GM12891 (cell line): ENCODE measurements at places on chromosomes 3 and 15.

DNA sequence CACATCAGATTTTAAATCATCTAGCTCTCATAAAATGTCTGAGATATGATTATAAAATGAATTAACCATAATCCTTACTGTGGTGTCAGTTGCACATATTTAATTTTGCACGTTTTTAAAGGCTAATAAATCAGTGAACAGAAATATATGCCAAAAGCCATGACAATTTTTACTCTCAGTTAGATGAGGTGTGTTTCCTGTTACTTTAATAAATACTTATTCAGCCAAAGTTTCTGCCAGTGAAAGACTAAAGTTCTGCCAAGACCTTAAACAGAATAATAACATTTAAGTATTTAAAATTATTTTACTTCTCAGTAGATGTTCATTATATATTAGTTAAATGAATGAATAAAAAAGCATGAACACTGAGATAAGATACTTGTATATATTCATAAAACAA, 1150.1 kb downstream of the NAALADL2 start:
- no peak for DNase-seq

DNA sequence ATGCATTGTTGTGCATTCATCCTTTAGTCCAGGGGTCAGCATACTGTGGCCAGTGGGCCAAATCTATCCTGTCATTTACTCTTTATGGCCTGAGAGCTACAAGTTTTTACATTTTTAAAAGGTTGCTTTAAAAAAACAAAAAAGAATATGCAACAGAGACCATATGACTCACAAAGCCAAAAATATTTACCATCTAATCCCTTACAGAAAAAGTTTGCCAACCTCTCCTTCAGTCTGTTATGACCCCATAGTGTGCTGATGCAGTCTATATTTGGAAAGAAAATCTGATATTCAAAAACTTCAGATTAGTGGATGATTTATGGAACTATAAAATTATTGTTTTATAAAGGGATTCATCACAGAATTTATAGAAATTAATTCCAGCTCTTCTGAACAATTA, 237.5 kb upstream of the IL12A start:
- DNase-seq, result no peak

DNA sequence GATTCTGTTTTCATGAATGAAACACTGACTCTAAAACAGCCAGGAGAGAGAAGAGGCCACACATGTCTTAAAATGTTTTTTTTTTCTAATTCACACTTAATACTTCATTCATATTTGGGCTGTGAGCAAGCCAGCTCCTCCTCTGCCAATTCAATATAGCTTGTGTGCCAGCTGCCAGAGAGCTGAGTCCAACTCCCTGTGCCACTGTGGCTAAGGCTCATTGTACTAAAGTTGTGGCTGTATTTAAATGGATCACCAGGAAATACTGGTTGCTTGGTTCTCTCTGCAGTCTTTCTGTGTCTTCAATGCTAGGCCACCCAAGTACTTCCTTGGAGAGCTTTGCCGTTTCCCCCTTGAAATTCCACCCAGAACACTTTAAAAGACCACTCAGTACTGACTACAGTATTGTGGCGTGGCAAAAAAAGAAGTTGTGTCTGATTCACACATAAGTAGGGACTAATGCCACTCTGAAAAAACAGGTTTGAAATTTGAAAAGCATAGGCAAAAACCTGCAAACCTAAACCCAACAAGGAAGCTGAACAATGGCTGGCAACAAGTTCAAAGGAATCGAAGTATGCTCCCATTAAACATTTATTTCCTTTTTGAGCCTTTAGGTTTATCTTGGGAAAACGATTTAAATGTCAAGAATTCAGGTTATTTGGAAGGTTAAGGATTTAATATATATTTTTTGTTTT, 524.7 kb downstream of the DIPK2A start:
- DNase-seq, result no peak

GRCh38 chr3:155639462-155640055, 105.3 kb downstream of the PLCH1 start:
- DNase-seq, result no peak

- DNase-seq, result no peak
These were observed 57.2 kb downstream of the ITGB5 start for GRCh38 chr3:124829819-124830554.

DNA sequence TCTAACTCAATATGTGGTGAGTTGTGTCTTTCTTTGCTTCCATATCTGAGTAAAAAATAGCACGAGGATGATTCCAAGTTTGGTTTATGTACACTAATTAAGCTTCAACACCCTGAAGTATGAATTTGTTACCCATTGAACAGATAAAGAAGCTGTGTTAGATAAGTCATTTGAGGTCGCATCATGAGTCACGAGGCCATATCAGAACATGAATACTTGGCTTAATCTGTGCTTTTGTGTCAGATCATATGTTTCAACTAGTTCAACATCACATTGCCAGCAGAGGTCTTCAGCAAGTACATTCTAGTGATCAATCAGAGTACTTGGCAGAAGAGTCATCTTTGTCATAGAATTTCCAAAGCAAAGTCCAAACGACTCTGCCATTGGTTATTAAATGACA, 26.3 kb upstream of the MITF start:
- no peak for DNase-seq

- DNase-seq, result no peak
These were observed 30.9 kb downstream of the KY start for GRCh38 chr3:134619884-134620445.

- no peak for DNase-seq
These were observed 30.1 kb downstream of the BOC start for GRCh38 chr3:113241292-113242095.

DNA sequence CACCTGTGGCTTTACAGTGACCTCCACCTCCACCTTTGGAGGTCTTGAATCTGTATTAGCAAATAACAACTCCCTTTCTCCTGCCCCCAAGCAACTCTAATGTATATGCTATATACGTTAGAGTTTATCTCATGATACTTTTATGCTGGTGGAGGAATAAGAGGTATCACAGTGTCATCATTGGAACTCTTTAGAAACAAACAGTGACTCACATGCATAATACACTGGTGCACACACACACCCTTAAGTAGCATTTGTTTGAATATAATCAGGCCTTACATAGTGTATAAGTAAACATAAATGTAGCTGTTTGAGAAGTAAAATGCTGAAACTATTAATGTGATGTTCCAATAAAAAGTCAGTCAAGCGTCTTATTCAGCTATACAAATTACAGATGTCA, 280.2 kb upstream of the C2CD4B start:
- no peak for DNase-seq

DNA sequence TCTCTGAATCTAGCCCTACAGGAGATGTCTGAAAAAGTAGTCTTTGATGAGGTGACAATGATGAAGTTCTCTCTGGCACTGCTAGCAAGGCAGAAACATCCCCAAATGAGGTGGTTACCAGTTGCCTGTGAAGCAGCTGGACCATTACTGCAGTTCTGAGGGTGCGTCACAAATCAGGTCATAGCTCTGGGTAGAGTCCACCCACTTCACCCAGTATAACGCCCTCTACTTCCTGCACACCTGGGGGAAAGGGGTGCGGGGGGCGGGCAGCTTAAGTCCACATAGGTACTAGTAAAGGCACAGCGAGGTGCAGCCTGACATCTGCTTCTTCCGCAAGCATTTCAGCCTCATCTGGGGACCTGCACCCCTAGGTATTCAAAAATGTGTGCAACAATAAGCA, 13.4 kb upstream of the SATB1 start:
- no peak for DNase-seq

- DNase-seq, result no peak
These were observed 120.5 kb downstream of the BBX start for GRCh38 chr3:107643038-107643883.

- no peak for DNase-seq
These were observed 545.3 kb downstream of the GBE1 start for GRCh38 chr3:81216192-81216591.

DNA sequence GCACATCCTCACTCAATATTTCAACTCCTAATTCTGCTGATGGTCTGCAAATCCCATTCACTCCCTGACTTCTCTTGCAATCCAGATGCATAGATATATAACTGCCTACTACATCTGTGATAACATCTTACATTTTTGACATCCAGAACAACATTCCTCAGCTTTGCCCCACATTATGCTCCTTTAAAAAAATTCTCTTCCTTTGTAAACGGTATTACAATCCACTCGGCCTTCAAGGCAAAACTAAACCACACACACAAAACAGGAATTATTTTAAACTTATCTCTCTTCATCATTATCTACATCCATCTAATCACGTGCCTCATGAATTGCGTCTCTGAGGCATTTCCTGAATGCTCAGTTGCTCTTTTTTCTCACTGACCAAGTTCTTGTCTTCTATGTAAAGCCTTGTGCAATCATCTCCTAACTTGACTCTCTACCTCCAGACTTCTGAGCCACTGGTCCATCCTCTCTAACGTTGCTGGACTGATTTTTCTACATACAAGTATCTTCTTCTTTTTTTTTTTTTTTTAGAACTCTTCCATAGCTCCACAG, 117.0 kb downstream of the SATB1 start:
- DNase-seq, result no peak

DNA sequence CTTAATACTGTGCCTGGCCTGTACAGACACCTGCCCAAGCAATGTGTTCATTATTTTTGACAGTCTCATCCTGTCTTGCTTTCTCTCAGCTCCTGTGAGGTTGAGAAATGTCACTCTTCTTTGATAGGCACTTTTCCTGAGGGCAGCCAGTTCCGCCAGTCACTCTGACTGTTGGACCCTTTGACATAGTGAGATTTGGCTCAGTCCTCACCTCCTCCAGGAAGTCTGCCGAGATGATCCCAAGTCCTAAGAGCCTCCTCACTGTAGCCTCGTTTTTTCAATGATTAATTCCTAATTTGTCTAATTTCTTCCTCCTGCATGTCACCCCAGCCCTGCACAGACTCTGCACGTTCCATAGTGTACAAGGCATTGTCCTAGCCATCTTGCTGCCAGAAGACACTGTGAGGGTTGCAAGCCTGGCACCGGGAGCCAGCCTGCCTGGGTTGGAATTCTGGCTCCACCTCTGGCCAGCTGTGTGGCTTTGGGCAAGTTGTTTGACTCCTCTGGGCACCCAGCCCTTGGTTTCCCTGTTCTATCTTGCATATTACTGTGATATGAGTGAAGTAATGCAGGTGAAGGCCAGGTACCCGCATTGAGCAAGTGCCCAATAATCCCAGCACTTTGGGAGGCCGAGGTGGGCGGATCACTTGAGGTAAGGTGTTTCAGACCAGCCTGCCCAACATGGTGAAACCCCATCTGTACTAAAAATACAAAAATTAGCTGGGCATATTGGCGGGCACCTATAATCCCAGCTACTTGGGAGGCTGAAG, 24.3 kb downstream of the RPLP1 start:
- no peak for DNase-seq

GRCh38 chr3:64445109-64445943, 220.1 kb upstream of the PRICKLE2 start:
- DNase-seq, result no peak

- DNase-seq, result no peak
These were observed 46.7 kb downstream of the MCF2L2 start for GRCh38 chr3:183381673-183382072.

DNA sequence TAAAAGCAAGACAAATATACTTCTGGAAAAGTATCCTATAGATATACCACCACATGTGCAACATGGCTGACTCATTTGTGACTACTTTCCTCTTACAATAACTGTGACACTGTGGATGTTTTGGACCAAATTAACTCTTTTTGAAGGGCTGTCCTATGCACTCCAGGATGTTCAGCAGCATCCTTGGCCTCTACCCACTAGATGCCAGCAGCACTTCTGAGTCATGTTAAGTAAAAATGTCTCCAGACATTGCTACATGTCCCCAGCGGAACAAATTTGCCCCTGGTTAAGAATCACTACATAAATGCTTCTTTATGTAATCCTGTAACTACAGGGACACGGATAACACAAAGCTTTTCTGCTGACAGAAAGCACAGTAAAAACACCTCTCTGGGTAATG, 32.0 kb downstream of the RUVBL1 start:
- no peak for DNase-seq

DNA sequence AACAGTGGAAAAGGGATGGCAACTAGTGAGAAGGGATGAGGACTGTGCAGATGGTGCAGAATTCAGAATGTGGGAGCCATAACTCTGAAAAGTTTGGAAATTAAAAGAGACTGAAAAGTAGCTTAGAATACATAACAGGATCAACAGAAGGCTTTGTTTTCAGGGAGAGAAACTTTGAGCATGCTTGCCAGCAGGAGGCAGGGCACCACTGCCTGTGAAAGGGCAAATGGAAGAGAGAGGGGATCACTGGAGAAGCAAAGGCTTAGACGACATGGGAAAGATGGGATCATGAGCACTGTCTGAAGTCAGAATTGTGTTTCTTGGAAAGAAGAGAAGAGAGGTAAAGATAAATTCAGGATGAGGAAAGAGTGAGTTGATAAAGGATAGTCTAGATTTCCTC, 99.6 kb downstream of the ABI3BP start:
- no peak for DNase-seq

- no peak for DNase-seq
These were observed 2.2 kb downstream of the NR2F2 start for GRCh38 chr15:96332637-96333121.
